Fibroblast of lung (primary cell): ENCODE measurements at places on chromosomes 2 and 18. TPM values are rescaled to one million over a fixed set of nuclear protein-coding genes. Genes with fewer than 3 reads are reported as not detected.

Gene IL1R2
- 0.17 and 1.0 TPM in 2 replicates for total RNA-seq

Gene CAD
- 32.0 and 33.1 TPM in 2 replicates for total RNA-seq

Gene PROM2
- total RNA-seq, result 0.26 and 0.33 TPM in 2 replicates

Gene ALPG
- total RNA-seq, result not detected in 2 replicates

Gene KCMF1
- 29.3 and 61.8 TPM in 2 replicates for total RNA-seq

Gene DNAJC5G
- not detected in 2 replicates for total RNA-seq

Gene MTERF4
- total RNA-seq, result 29.0 and 31.7 TPM in 2 replicates

Gene OTX1
- 0.17 TPM in 1 of 2 replicates, not detected in the other for total RNA-seq

Gene COLEC11
- 0.77 and 0.83 TPM in 2 replicates for total RNA-seq

Gene FSHR
- total RNA-seq, result under 0.01 TPM in 1 of 2 replicates, not detected in the other

Gene TUBA3E
- total RNA-seq, result not detected in 2 replicates

Gene POTEJ
- total RNA-seq, result not detected in 2 replicates

Gene RPE
- total RNA-seq, result 69.9 and 81.3 TPM in 2 replicates

Gene GAL3ST2
- 0.17 TPM in 1 of 2 replicates, not detected in the other for total RNA-seq

Gene FEV
- total RNA-seq, result not detected in 2 replicates

Gene GPR75
- 0.77 and 1.8 TPM in 2 replicates for total RNA-seq

Gene SULT1C4
- 0.26 and 0.50 TPM in 2 replicates for total RNA-seq

Gene B4GALT6
- total RNA-seq, result 1.3 and 1.5 TPM in 2 replicates

Gene CHRNG
- not detected in 2 replicates for total RNA-seq

Gene CYP27C1
- not detected in 2 replicates for total RNA-seq

Gene G6PC2
- not detected in 2 replicates for total RNA-seq

Gene SIX2
- total RNA-seq, result under 0.01 TPM in 1 of 2 replicates, not detected in the other

Gene RND3
- total RNA-seq, result 559 and 1,405 TPM in 2 replicates

Gene PSMD1
- 92.7 and 125 TPM in 2 replicates for total RNA-seq

Gene STAT4
- total RNA-seq, result 0.51 and 0.66 TPM in 2 replicates

Gene COLEC12
- 24.8 and 60.6 TPM in 2 replicates for total RNA-seq

Gene STPG4
- 0.26 and 0.33 TPM in 2 replicates for total RNA-seq

Gene CNTNAP5
- total RNA-seq, result not detected in 2 replicates

Gene CDC42EP3
- 5.6 and 19.2 TPM in 2 replicates for total RNA-seq

Gene AGAP1
- 7.7 and 10.6 TPM in 2 replicates for total RNA-seq

Gene GALNT5
- 32.4 and 199 TPM in 2 replicates for total RNA-seq

Gene GPAT2
- total RNA-seq, result 2.8 and 3.9 TPM in 2 replicates

Gene NRP2
- 22.9 and 28.7 TPM in 2 replicates for total RNA-seq

Gene IL1B
- total RNA-seq, result 0.26 TPM in 1 of 2 replicates, not detected in the other

Gene RNF125
- 0.26 and 0.33 TPM in 2 replicates for total RNA-seq

Gene CCDC85A
- not detected in 2 replicates for total RNA-seq

Gene TEKT4
- total RNA-seq, result not detected in 2 replicates

Gene ALKAL2
- 0.17 TPM in 1 of 2 replicates, not detected in the other for total RNA-seq

Gene PRSS56
- total RNA-seq, result not detected in 2 replicates

Gene NMS
- not detected in 2 replicates for total RNA-seq

Gene FN1
- 3,444 and 5,906 TPM in 2 replicates for total RNA-seq

Gene RTP5
- total RNA-seq, result not detected in 2 replicates

Gene ESPNL
- total RNA-seq, result 1.3 and 2.8 TPM in 2 replicates

Gene TWSG1
- 170 and 216 TPM in 2 replicates for total RNA-seq

Gene KCNE4
- total RNA-seq, result 11.0 and 25.3 TPM in 2 replicates

Gene SLC11A1
- 0.17 and 0.26 TPM in 2 replicates for total RNA-seq

Gene RBM43
- total RNA-seq, result 4.9 and 12.4 TPM in 2 replicates

Gene C2orf66
- total RNA-seq, result 0.17 and 0.26 TPM in 2 replicates

Gene DUSP28
- 1.8 and 2.5 TPM in 2 replicates for total RNA-seq

Gene IL37
- not detected in 2 replicates for total RNA-seq

Gene CHMP1B
- total RNA-seq, result 45.7 and 49.7 TPM in 2 replicates
